ENCODE measurements at places on chromosomes 3 and 15.
A peak's percentile ranks its signal among the peaks of the same experiment; 100 is the strongest.

DNA sequence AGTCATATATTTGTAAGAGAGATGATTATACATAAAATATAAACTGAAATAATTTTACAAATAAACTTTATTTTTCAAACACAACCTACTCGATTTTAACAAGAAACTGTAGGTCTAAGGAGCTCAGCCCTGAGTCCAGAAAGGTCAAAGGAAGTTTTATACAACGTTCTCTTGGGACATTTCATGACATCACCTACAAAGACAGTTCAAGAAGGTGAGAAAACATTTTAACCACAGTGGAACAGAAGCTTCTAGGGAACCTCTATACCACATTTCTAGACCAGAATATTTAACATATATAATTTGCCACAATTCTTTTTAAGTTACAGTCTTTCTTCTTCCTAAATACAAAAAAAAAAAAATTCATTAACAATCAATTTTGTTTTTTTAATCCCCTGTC, 40.1 kb downstream of the CBLB start:
- DNase-seq, result no peak

GRCh38 chr3:67045711-67046465, 47.8 kb downstream of the KBTBD8 start:
- DNase-seq, result no peak

DNA sequence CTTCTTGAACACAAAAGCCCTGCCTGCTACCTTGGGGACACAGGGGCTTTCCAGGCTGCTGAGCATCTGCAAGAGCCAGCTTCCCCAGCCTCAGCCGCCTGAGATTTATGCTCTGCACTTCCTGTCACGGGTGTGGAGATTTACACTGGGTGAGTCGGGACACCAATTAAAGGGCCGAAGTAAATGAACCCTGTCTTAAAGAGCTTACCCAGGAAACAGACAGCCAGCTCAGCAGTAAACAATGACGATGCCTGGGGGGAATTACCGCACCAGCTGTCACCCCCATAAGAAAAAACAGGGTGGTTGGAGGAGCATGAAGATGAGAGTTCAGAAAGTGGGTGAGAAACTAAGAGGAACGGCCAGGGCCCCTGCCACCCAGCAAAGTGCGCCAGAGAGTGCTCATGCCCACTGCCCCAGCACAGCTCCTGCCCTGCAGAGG, 37.5 kb upstream of the IQSEC1 start:
- DNase-seq, result no peak

- no peak for DNase-seq
Measured at GRCh38 chr3:194556086-194557056, 69.6 kb upstream of the ATP13A3 start.

DNA sequence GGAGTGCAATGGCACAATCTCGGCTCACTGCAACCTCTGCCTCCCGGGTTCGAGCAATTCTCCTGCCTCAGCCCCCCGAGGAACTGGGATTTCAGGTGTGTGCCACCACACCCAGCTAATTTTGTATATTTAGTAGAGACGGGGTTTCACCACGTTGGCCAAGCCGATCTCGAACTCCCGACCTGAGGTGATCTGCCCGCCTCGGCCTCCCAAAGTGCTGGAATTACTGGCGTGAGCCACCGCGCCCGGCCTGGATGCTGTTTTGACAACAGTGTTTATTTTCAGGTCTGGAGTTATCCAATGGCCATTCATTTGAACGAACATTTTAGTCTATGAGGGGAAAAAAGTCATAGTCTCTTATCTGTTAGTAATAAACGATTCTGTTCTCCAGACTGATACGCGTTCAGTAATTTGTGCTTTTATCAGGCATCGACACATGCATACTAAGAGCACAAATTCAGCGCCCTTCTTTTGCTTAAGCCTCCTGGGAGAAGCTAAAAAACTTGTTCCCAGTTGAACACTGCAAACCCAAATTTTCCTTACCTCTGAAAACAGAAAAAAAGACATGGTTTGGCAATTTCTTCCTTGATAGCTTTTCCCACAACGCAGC, 1.3 kb downstream of the B3GALNT1 start:
- DNase-seq, result no peak

DNA sequence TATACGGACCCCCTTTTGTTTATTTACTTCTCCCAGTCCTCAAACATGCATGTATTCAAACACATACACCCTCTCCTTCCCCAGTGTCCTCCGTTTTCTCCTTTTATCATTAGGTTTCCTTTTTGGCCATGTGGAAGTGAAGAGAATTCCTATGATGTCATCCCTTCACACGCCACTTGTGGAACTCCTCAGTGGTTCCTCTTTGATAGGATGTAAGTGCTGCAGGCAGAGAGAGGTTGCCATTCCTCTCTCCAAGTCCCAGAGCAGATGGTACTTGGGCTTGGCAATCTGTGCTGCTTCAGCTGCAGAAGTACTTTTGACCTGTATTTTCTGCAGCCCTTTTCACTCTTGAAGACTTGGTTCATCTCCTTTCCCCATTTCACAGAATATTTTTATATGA, 32.9 kb upstream of the CRTC3 start:
- DNase-seq, result no peak

DNA sequence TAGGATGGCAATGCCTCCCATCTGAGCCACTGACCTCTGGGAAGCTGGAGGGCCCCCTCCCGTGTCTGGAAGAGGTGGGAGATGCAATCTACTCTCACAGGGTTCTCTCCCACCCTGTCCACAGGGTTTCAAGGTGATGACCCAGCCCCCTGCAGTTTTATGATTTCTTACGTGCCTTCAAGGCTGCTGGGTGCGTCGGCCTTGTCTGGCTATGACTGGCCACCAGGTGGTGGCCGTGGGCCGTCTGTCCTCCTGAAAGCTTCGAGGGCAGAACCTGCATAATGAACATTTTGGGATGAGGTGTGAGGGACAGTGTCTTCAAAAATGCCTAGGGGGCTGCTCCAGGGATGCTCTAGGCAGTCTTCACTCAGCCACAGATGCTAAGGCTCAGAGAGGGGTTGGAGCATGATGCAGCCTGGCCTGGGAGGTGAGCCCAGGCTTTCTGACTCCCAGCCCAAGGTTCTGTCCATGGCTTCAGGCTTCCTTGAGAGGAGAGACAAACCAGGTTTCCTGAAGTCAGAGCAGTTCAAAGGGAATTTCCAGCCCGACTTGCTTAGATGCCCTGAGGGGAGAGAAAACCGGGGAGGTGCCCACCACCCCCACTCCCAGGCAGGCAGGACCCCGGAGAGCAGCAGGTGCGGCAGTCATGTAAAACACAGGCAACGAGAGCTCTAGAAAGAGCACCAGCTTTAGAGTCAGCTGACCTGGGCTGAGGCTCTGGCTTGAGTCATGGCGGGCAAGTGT, 18.7 kb downstream of the ISG20 start:
- peak; percentile 42 for DNase-seq

DNA sequence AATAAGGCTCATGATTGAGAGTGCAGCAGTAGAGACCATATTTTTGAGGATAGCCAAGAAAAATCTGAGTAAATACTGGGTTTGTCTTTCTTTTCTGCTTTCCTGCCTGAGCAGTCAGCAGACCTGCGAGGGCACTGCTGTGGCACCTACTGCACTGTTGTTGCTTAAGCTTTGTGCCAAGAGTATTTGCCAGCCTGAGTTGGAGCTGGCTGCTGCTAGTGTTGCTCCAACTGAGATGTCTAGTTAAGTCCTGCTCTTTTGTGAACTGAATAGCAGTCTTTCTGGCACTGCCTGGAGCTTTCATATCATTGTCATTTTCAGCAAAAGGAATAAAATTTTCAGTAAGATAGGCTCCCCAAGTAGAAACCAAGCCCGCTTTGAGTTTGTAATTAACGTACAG, 214.5 kb upstream of the P2RY1 start:
- DNase-seq, result no peak

DNA sequence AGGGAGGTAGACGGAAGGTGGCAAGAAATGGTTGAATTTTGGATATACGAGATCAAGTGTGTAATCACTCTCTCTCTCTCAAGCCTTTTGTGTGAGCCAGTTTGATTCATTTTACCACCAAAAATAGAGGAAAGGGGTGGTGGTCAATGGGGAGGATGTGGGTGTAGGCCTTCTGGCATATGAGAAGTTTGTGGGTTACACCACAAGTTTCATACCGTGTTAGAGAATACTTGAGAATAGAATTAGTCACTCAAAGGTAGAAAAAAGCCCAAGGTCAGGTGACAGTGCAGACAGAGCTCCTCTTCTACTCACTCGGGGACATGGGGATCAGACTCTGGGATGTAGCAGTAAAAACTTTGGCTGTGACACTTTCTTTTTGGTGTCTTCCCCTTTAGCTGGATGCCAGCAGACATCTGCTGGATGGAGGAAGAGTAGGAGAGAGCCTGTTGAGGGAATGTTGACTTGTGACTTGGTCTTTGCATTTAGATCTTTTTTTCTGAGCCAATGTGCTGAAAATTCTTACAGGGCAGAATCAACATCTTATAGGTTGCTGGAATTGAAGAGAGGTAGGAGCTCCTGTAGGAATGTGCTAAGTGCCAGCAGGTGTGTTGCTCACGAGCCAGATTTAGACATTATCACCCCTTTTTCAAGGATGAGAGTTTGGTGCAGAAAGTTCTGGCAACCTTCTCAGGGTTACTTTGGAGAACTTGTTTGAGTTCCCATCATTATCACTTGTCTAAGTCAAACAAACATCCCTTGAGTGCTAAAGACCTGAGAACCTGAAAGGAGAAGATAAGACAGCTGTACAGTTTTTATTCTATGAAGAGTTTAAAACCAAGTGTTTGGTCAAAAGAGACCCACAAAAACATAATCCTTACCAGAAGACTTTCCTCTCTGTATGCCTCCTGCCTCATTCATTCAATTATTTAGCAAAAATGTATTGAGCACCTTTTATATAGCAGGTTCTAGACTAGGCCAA, 43.9 kb upstream of the RYK start:
- no peak for DNase-seq

DNA sequence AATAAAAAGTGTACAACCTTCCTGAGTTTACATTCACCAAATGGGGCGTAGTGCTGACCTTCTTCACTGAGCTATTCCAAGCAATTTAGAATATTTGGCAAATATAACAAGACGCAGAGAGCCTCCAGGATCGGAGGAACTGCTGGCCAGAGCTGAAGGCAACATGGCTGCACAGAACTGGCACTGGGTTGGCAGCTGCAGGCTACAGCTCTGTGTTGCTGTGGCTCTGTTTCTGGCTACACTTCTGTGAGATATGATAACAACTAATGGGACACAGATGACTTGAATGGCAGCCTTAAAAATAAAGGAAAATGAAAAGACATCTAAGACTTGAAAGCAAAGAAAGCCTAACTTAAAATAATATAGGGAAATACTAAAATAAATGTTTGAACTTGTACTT, 10.8 kb upstream of the SLC6A20 start:
- no peak for DNase-seq

DNA sequence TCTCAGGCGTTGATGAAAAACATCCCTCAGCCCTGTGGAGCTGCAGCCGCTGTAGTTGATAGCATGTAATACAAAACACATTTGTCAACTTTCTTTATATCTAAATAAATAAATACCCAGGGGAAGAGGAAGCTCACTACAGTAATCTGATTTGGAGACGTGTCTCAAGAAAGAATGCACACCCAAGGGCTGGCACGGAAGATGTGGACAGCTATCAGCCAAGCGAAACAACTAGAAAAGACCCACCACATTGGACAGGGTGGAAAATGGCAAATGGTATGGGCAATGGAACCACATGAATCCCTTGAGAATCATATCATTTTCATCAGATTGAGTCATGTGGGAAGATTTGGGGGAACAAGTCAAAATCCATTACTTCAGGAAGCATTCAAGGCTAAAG, 43.1 kb upstream of the ALDH1A3 start:
- no peak for DNase-seq

DNA sequence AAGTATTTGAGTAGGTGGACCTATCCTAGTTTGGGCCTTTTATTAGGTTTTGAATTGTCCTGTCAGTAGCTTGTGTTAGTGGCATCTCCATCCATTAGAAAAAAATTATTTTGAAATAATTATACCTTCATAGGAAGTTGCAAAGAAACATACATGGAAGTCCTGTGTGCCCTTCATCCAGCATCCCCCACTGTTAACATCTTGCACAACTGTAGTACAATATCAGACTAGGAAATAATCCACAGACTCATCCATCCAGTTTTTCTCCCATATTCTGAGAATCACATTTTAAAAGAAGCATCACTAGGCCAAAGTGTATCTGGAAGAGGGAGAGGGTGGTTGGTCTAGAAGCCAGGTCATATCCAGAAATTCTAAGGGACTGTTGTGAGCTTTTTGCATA, 155.5 kb upstream of the ROPN1 start:
- DNase-seq, result no peak

GRCh38 chr15:63436872-63437375, 55.3 kb upstream of the CA12 start:
- peak; percentile 49 for DNase-seq

DNA sequence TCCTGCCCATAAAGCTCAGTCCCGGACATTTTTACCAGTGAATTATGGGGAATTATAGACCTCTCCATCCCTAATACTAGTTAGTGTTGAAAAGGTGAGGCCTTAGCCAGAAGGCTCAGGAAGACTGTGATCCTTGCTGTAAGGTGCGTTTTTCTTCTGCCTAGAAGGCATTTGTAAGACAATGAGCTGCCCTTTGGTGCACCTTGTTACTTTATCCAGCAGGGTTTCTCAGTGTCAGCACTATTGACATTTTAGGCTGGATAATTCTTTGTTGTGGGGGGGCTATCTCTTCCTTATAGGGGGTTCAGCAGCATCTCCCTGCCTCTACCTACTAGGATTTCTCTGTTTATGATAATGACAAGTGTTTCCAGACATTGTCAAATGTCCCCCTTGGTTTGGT, 108.1 kb upstream of the ABHD17C start:
- no peak for DNase-seq

DNA sequence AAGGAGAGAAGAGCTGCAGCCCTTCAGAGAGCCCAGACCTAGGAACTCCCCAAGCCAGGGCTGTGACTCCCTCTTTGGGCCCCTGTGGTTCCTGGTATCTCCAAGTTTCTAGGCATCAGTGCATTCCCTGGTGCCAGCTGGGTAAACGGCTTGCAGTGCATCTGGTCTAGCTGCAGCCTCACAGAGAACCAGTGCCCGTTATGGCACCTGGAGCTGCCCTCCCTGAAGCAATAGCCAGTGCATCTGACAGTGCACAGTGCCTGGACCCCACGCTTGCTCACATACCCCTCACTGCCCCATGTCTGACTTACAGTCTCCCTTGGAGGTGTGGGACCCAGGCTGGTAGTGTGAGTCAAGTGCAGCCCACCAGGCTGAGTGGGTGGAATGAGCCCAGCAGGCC, 52.1 kb downstream of the LSAMP start:
- no peak for DNase-seq

DNA sequence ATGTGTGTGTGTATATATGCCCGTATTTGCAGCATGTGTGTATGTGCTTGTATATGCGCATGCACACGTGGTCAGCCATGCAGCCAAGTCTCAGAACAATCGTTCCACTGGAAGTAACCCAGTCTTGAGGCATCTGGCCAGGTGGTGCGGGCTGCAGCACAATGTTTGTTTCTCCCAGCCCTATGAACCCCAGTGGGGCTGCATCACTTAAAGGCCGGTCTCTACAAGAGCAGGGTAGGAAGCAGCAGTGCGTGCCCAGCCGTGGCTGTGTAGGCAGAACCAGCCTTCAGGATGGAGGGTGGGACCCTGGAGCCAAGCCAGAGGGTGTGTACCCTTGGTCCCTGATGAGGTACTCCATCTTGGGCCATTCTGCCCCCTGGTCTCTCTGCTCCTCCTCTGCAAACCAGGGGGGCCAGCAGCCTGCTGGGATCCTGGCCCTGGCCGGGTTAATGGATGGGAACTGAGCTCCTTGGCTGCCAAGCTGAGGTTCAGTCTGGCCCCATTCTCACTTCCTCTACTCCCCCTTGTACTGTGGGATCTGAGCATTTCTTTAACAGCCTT, 11.8 kb downstream of the KLF13 start:
- no peak for DNase-seq

All from neuronal stem cell (in vitro differentiated cells).